ENCODE measurements at places on chromosomes 3 and 15.

DNA sequence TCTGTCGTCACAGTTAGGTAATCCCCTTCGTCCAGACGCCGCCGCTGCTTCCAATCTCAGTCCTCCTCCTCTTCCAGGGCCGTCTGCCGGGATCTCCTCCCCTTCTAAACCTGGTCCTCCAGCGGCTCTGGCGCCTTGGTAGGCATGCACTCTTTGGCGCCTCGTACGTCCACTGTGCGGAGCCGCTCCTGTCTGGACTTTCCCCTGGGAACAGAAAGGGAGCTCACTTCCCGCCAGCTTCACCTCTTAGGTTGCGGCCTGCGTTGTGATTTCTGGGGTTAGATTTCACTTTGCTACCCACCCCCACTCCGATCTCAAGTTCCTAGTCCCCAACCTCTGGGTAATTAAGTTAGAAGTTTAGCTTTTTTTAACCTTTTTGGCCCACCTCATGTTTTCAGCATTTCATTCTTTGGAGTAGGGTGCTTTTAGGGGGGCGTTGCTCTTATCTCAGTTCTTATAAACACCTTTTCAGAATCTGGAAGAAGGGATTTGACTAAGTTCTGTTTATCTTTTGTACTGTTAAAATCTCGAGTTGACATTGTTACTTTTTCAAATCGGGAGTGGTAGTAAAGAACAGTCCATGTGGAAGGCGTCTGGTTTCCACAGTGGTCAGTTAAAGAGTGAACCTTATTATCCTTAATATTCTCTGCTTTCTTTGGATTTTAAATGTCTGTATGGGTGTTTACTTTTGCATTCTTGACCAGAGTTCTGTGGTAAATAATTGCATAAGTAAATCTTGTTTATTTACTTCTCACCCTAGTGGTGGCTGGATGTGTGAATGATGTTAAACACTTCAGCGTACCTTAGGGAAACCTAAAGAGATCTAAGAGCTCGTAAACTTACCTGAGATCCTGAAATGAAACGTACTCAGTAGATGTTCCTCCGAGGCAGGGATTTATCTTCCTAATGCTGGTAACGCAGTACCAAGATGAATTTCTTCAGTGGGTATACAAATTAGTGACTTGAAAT, 611 bp downstream of the CTDSPL2 start:
- DNase-seq, result no peak

DNA sequence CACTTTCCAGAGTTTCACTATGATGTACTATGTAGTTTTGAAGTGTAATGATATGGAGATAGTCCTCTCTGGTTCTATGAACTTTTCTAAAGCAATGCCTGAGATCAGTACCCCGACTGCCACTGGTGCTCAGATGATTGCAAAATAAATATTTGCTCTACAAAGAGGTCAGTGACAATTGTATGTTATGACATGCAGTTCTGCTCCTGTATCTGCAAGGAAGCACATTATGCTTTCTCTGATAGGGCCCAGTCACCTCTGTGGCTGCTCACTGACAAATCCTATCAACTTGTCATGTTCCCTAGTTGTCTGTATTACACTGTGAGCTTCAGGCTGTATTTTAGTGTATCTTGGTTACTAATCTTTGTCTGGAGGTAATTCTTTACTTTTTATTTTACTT, 362.6 kb downstream of the ROBO1 start:
- DNase-seq, result no peak

GRCh38 chr15:89143503-89144162, 55.4 kb downstream of the ABHD2 start:
- no peak for DNase-seq

GRCh38 chr3:32175607-32176197, 62.8 kb upstream of the CMTM8 start:
- peak; percentile 67 for DNase-seq

GRCh38 chr3:167653760-167654159, at the start of gene WDR49:
TSS of gene WDR49 (minus strand) at chr3:167653942. CDS start at chr3:167653425, 517 bp downstream.
- DNase-seq, result no peak

- DNase-seq, result no peak
Observed at GRCh38 chr3:56421205-56421604, 47.1 kb downstream of the ERC2 start.

GRCh38 chr3:192864941-192865340, 52.7 kb downstream of the MB21D2 start:
- no peak for DNase-seq
